ENCODE measurements at places on chromosomes 2 and 18.

DNA sequence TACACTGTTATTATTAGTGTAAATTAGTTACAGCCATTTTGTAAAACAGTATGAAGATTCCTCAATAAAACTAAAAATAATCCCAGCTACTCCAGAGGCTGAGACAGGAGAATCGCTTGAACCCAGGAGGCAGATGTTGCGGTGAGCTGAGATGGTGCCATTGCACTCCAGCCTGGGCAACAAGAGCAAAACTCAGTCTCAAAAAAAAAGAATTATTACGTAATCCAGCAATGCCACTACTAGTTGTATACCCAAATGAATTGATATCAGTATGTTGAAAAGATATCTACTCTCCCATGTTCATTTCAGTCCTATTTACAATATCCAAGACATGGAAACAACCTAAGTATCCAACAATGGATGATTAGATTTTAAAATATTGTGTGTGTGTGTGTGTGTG is 313.6 kb downstream of the EPHA4 start:
- DNase-seq = no peak

DNA sequence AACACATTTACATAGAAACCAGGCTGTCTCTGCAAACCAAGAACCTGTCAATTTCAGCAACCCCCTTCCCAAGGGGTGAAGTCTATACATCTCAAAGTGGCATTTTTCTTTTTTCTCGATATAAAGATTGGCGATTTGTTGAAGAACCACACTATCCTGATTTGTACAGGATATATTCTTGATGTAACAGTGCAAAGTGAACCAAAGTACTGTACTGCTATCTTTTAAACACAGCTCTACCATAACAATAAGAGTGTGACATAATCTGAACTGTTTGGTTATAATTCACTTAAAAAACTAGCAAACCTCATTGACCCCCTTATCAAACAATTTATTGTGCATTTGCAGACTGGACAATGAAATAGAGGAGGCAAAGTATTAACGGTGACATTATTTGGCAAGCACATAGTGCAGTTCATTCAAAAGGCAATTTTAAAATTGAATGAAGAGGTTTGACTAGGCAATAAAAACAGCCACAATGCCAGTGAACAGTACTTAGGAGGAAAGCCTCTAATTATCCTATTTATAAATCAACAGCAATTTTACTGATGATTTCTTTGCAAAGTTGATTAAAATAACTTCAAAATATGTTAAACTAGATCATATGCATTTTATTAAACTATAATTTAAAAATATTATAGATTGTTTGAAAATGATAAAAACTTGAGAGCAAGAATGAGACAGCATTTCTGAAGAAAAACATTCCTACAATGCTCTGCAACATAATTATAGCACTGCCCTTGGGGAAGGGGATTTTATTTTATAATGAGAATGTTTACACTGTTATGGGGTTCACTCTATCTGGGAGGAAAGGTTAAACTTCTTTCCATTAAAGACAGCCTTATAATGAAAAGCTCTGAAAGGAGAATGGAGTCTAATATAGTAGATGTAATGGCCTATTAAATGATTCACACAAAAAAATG is 440.9 kb downstream of the ZEB2 start:
- DNase-seq = no peak

- no peak for DNase-seq
Measured at GRCh38 chr18:8373486-8373885, 235.8 kb upstream of the RAB12 start.

DNA sequence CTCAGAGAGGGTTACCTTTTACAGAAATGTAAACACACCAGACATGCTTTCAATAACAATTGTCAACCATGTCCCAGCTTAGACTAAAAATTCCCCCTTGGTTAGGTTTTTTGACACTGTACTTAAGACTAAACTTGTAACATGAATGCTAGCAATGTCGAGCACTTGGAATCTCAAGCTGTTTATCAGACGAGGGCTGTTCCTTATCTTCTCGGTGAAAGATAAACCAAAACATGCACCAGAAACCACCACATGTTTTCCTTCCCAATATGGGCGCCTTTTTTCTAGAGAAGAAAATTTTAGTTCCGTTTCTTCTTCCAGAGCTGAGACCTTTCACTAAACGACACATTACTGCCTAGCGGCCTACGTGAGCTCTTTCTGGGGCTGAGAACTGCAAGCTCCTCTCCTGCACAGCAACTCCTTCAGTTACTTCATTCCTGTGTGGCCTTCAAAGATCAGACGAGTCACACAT is 42.4 kb upstream of the ACKR3 start:
- no peak for DNase-seq

- peak; percentile 61 for DNase-seq
Measured at GRCh38 chr2:195533771-195534642, 123.0 kb upstream of the SLC39A10 start.

DNA sequence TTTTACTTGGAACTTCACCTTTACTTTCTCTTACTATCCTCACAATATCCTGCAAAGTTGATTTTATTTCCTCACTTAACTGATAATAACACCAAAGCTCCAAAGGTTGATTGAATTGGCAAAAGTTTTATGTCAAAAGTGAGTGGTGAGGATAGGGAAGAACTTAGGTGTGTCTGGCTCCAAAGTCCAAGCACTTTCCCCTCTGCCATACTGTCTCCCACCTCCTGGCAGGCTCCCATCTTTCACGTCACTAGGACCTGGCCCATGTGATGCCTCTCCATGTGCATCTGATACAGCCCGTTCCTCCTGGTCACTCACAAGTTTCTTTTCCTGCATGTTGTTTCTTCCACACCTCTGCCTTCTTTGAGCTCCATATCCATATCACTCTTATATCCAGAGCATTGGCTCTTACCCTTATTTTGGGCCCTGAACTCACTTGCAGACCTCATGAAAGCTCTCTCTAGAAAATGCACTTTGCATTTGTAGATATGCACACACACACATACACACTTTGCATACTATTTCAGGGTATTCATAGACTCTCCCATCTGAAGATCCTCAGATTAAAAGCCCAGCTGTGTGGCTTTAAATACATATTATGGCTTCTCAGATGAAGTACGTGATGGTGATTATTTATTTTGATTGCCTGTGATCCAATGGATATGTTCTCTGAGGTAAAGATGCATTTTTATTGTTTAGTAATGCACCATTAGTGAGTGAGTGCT is 12.3 kb downstream of the MEP1B start:
- DNase-seq = no peak

DNA sequence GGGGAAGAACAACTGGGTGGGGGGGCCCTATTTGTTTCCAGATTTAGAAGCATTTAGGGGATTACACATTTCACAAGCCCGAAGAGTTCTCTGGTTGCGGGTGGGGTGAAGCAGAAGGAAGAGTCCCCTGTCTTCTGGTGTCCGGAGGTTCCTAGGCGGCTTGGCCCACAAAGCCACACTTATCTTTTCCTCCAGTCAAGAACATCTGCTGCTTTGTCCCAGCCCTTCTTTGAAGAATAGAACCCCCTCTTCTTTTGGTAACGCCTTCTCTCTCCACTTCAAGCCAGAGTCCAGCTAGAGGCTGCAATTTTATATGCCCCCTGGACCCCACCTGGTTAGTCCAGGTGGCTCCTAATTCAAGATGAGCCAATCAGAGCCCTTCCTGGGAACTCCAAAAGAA is 15.8 kb downstream of the BOLA3 start:
- no peak for DNase-seq

DNA sequence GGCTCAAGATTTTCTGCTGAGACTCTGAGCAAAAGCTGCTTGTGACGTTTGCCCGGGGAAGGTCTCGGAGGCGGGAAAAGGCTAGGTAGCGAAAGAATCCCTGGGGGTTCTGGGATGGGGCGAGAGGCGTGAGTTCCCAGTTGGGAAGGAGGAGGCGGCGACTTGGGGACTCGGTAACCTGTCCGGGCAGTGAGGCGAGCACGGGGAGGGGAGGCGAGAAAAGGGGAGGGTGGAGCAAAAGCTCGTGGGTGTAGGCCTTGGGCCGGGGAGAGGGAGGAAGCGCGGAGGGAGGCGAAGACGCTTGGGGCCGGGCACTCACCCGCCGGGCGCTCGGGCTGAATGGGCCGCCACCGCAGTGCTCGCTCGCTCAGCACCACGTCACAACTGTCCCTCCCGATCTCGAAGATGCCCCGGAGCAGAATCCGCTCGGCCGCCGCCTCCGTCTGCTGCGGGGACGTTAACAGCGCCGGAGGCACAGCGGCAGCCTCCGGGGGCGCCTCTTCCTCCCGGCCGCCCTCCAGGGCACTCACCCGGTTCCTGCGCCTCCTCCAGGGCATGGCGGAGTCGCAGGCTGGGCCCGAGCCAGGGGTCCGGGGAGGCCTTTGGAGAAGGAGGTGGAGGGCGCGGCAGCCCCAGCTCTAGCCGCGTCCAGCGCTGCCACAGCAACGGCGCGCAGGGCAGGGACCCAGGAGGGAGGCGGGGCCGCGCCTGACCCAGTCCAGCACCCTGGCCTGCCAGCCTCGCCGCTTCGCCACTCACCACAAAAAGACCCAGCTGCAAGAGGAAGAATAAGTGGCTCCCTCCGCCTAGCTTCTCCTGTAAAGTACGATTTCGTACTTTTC is at the start of gene CERKL:
CERKL (minus strand) TSS at position 656 of the 842 bp plus-strand sequence; CDS start at position 557, 99 bp downstream.
- DNase-seq = no peak

- no peak for DNase-seq
Measured at GRCh38 chr2:128187032-128187654, 96.1 kb downstream of the UGGT1 start.

- no peak for DNase-seq
Measured at GRCh38 chr2:241163601-241164118, 13.4 kb downstream of the PPP1R7 start.

DNA sequence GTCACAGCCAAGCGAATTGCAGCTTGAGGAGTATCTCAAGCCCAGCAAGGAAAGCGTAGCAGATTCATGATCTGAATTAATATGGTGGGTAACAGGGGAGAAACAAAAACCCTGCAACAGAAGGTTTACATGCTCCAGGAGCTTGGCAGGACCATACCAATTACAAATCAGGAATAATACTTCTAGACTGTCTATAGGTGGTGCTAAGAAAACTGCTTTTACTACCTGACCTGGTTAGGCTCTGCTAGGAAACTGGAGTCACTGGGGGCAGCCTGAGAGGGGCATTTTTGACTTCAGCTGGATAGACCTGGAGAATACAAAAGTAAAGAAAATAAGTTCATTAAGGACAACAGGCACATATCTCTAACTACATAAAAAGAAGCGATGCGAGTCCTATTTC is 24.6 kb upstream of the SPOPL start:
- DNase-seq = no peak

GRCh38 chr2:109437325-109438090 is 176.3 kb downstream of the SEPTIN10 start:
- no peak for DNase-seq

- DNase-seq = no peak
Measured at GRCh38 chr2:116733699-116734098, 1080.8 kb upstream of the DDX18 start.

All from activated CD4-positive, alpha-beta T cell treated with anti-CD3 and anti-CD28 coated beads, Interleukin-2, amount 50 U/mL, for 24 hours (primary cell).